Mesenteric fat pad (tissue), 1 donor: ENCODE measurements at places on chromosomes 5 and 9.

DNA sequence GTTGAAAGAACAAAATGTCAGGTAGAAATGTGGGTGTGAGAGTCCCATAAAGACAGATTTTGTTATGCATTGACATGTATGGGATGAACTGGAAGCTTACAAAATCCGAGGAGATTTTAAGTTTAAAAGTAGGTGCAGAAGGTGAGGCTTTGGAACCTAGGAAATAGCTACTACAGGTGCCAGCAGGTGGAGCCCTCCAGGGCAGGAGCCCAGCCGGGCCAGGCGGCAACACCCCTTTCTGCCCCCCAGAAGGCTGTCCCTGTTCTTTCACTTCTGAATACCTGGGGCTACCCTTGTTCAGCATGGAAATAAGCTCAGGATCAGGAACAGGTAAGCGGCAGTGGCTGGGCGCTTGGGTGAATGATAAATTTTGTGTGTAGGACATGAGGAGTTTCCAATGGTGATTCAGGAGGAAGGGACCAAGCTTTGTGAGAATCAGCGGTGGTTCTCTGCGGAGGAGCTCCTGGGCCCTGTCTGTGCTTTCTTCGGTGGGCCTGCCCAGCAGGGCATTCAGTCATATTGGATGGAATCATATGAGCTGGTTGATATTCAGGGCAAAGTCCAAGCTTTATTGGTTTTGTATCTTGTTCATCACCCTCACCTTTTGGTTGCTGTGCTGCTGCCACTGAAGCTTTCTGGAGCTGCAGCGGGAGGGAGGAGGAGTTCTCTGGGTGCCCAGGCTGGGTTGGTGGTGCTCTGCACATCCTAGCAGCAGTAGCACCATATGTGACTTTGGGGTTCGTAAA is 12.3 kb downstream of the PCBD2 start:
- DNase-seq, result no peak

- DNase-seq, result no peak
Observed at GRCh38 chr5:116953251-116953930, 378.8 kb upstream of the SEMA6A start.

DNA sequence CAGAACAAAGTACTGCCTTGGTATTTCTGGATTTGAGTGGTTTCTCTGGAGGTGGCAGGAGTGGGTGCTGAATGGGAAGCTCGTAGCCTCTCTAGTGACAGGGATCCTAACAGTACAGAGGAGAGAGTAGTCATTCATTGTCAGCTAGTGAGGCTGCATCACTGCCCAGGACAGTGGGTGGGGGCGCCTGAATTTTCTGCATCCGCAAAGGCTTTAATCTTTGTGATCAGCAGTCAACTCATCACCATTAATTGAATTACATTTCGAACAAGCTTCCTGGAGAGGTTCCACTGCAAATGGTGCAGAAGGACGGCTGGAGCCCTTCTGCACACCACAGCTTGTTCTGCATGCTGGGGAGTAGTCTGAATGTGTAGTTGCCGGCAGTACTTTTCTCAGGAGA is 77.5 kb downstream of the HSPA4 start:
- peak; percentile 49 for DNase-seq

GRCh38 chr5:159317849-159318248 is 12.4 kb downstream of the IL12B start:
- no peak for DNase-seq

- DNase-seq, result no peak
Observed at GRCh38 chr5:126284977-126285696, 138.1 kb upstream of the GRAMD2B start.

DNA sequence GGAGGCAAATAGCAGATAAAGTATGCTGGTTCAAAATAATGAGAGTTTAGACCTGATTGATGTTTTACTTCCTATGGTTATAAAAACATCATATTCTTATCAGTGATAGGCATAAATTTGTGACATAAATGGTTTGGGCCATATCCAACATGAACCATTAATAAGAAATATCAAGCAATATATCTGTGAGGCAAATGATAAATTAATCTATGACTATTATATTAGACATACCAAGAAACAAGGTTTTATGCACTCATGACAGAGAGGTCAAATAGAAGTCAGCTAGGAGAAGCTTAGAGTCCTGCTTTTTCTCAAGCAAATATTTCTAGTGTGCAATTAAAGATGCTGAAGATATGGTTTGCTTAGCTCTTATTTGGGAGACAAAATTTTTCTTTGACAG is 10.4 kb downstream of the SMIM3 start:
- no peak for DNase-seq

GRCh38 chr9:19465586-19466279 is 56.9 kb downstream of the ACER2 start:
- DNase-seq, result peak; percentile 74

GRCh38 chr9:72476100-72476499 is 45.3 kb upstream of the TMC1 start:
- DNase-seq, result no peak

GRCh38 chr5:8829323-8830029 is 716.4 kb downstream of the SEMA5A start:
- DNase-seq, result no peak

DNA sequence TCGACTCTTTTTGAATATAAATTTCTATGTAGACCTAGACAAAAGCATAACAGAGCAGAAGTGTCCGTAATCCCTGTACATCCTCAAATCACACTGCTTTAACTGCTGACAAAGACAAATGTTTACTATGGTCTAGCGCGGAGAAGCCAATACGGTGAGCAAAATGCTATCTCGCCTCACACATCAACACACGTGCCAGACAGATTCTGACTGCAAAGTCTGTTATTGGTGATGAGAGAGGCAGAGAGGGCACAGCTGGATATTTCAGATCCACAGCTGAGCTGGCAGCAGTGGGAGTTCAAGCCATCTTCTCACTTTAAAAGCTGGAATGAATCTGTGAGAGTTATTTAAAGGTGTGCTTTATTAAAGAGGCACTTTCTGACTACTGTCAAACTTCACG is 124.3 kb downstream of the ARL15 start:
- DNase-seq, result no peak

GRCh38 chr5:180160789-180161188 is 48.2 kb downstream of the RASGEF1C start:
- DNase-seq, result peak; percentile 37

DNA sequence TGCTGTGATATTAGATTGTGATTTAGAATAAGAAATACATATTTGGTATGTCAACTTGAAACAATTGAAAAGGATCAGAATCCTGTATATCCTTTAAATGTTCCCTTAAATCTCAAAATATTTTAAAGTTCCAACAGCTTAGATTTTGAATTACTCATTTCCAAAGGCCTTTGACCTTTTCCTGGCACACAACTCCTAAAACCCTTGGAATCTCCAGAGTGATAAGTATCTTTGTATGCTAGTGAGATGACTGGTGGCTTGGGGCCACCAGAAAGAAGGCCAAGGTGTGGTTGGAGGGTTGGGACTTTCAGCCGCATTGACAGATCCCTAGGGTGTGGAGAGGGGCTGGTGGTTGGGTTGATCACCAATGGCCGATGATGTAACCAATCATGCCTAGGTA is 104.7 kb downstream of the YIPF5 start:
- no peak for DNase-seq

GRCh38 chr5:35657877-35658276 is 40.2 kb downstream of the SPEF2 start:
- DNase-seq, result no peak

GRCh38 chr5:62948301-62948700 is 369.7 kb downstream of the LRRC70 start:
- no peak for DNase-seq

- no peak for DNase-seq
Observed at GRCh38 chr5:102916109-102916508, 161.0 kb downstream of the PAM start.

DNA sequence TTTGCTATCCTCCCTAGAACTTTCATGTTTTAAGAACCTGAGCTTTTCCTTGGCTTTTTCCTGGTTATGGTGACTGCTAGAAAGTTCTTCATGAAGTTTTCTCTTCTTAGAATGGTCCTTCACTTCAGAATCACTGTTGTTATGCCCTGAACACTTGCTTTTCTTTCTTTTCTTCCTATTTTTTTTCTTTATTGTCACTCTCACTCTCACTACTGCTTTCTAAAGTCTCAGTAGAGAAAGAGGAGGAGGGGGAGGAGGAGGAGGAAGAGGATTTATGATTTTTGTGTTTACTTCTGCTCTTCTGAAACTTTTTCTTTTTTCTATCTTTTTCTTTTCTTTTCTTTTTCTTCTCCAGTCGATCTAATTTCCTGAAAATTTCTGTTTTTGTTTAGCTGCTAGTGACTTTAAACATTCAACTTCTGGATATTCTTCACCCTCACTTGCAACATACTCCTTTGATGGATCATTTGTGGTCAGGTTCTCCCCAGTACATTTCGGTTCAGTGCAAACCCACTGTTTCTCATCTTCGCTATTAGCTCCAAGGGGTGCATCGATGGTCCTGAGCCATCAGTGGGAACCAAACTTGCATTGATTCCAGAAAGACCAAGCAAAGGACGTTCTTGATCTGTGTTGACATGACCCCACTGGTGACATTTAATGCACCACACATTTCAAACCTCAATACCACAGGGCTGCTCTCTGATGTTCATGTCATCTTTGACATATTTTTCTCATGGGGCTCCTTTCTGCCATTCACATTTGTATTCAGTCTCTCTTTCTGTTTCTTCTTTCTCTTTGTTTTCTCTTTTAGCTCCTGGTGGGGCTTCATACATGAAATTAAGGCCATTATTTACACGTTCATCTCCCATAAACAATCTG is 81.6 kb upstream of the HAND1 start:
- no peak for DNase-seq

DNA sequence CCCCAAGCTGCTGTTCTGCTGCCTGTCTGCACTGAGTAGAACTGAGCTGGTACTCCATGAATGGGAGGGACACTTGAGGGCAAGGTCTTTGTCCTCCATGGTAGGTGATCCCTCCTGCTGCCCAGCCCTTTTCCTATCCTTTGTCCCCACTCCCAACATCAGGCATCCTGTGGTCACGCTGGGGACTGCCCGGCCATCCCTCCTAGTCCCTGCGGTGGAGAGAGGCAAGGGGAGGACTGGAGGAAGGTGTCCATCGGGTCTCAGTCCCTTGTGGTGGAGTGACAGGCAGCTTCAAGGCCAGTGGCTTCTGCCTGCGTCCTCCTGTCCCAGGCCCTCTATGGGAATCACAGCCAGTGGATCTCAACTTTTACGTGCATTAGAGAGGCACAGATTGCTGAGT is 25.9 kb downstream of the ROR2 start:
- peak; percentile 78 for DNase-seq

GRCh38 chr9:77907585-77907984 is 124.0 kb downstream of the GNAQ start:
- no peak for DNase-seq

GRCh38 chr9:97773723-97774122 is 76.6 kb upstream of the XPA start:
- no peak for DNase-seq

- no peak for DNase-seq
Observed at GRCh38 chr5:2442496-2443354, 308.8 kb downstream of the IRX2 start.

GRCh38 chr5:10018201-10019069 is 231.3 kb downstream of the ATPSCKMT start:
- DNase-seq, result no peak

GRCh38 chr5:68725905-68726683 is 367.7 kb upstream of the SLC30A5 start:
- no peak for DNase-seq

GRCh38 chr5:61910771-61911170 is 395.2 kb upstream of the KIF2A start:
- DNase-seq, result no peak

- no peak for DNase-seq
Observed at GRCh38 chr5:115626445-115626823, 598 bp upstream of the TMED7 start.

DNA sequence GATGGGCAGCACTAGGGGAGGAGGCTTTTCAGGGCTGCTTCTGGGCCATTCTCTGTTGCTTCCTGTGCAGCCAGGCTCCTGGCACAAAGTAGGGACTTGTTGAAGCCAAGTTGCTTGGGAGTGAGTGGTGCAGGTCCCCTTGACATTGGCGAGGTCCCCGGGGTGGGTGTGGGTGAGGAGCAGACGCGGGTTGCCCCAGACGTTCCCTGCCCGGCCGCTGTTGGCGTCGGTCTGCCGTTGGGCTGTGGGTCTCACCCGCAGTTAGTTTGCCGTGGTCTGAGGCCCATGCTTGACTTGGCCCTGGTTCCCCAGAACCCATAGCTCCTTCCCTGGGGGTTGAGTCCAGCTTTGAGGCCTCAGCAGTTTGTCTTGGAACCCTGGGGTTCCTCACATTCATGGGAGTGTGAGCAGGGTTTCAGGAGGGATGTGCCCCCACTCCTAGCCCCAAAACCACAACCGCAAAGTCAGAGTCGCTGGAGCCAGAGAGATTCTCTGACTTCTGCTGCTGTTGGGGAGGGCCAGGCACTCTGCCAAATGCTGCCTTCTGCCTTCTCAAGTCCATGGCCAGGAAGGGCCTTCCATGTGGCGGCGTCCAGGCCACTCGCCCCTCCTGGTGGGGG is 77.5 kb downstream of the RXRA start:
- DNase-seq, result no peak

DNA sequence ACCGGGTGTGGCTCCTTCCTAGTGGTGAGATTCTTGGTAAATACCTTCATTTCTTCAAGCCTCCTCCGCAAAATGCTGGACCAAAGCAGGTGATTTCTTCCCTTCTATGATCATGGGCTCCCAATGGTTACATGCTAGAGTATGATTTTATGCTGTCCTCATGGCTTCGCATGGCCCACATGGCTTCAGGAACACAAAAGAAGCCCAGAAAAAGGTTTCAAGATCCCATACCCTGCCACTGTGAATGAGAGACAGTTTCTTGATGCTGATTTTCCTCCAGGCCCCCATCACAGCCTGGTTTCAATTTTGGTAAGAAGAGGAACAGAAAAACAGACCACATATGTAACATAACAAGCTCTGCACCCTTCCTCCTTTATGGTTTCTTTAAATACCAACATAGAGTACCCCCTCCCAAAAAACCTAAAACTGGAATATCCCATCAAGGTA is 2.4 kb upstream of the RXFP3 start:
- DNase-seq, result no peak

GRCh38 chr5:141121563-141121962 is at the start of gene PCDHB4:
TSS of gene PCDHB4 (plus strand) at chr5:141121818. CDS start at chr5:141121999, 181 bp downstream.
- DNase-seq, result peak; percentile 53

DNA sequence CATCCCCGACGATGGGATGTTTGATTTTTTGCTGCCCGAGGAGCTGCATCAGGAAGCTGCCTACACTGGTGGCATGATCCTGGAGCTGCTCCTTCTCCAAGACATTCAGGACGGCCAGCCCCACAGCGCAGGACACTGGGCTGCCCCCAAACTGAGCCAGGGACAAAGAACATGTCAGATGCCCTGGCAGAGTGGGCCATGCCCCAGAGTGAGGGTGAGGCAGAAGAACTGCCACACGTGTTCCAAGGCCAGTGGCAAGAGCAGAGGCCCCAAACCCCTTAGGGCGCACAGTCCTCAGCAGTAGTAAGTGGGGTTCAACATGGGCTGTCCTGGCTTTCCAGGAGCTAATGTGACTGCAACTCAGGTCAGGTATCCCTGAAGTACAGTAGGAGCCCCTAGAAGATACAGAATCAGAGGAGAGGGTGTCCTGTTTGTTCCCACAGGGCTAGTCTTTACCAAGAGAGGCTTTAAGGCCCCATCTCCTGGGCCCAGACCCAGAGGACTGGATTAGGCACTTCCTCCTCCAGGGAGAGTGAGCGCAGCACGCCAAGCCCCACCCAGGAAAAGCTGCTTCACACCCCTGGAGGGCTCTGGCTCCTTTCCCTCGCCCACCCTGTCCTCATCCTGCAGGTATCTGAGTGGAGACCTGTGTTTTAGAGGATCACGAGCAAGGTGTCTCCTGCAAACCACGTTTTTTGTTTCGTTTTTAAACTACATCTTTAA is 11.1 kb downstream of the HNRNPAB start:
- no peak for DNase-seq
